ENCODE measurements at places on chromosomes 7 and 10. TPM values are rescaled to one million over a fixed set of nuclear protein-coding genes. Genes with fewer than 3 reads are reported as not detected.

Gene PNLIP
- total RNA-seq: not detected

Gene C10orf53
- not detected for total RNA-seq

Gene OR2A25
- total RNA-seq: not detected

Gene NPVF
- not detected for total RNA-seq

Gene ENKUR
- total RNA-seq: 0.60 TPM

Gene PLXNA4
- total RNA-seq: 30.2 TPM

Gene WAPL
- 41.9 TPM for total RNA-seq

Gene SLC26A4
- 3.4 TPM for total RNA-seq

Gene NPY4R2
- total RNA-seq: not detected

Gene DNAJC1
- total RNA-seq: 35.6 TPM

Gene GPR22
- total RNA-seq: not detected

Gene PTN
- not detected for total RNA-seq

Gene PTCD1
- total RNA-seq: 4.8 TPM

Gene CISD1
- total RNA-seq: 22.0 TPM

Gene NME8
- total RNA-seq: not detected

Gene GPER1
- 0.86 TPM for total RNA-seq

Gene FAM171A1
- 41.9 TPM for total RNA-seq

Gene RBM20
- 1.6 TPM for total RNA-seq

Gene GIMAP4
- 389 TPM for total RNA-seq

Gene CCDC3
- under 0.01 TPM for total RNA-seq

Gene C7orf33
- total RNA-seq: not detected

Measured in dermis lymphatic vessel endothelial cell (primary cell).